ENCODE measurements at places on chromosomes 6 and 20.

DNA sequence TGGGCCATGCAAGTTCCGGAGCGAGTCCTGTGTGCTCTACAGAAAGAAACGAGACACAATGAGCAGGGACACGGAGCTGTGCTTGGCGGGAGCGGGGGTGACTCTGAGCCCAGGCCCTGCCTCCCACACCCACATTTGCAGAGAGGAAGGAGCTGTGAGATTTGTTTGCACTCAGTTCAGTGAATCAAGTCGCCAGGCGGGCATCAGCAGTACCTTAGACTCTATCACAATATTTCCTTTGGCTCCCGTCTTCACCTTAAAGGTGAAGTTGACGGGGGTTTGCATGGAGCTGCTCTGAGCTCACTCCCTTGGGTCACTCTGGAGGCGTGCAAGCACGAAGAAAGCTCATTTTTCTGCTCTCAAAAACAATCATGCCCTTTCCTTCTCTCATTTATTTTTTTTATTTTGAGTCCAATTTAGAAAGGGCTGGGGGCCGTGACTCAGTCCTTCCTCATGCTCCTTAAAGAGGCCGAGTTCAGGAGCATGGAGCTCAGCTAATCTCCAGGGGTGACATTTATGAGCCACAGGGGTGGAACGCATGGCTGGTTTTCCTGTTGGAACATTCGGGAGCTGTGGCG is 188.2 kb downstream of the NFATC2 start:
- peak; percentile 70 for DNase-seq

GRCh38 chr6:160102956-160103824 is 18.4 kb upstream of the SLC22A1 start:
- DNase-seq = no peak

DNA sequence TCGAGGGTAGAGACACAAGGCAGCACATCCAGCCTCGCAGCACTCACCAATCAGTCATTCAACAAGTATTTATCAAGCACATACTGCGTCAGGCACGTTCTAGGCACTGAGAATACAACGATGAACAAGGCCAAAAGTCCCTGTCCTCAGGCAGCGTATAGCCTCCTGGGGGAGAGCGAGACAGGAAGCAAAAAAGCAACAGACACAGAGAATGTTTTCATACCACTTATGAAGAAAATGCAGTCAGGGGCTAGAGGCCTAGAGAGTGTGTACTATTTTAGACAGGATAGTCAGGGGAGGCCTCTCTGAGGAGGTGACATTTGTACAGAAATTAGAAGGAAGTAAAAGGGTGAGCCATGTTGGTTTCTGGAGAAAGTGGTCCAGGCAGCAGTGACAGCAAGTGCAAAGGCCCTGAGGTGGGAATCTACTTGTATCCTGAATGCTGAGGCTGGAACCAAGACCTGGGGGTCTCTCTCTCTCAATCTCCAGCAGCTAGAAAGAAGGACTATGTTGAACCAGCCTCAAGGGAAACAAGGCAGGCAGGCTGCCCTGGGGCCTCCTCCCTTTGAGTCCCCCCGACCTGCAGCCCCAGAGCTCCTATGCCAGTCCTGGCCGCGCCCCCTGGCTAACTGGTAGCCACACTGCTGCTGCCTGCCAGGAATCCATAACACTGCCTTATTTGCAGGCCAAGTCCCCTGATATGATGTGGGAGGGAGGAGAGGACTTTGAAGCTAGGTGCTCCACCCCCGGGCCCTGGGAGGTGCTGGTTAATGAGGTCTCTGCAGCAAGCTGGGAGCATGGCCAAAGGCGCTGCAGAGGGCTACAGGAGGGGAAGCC is 151.2 kb downstream of the GRM4 start:
- DNase-seq = no peak

- no peak for DNase-seq
These were observed 52.4 kb downstream of the QKI start for GRCh38 chr6:163466839-163467390.

GRCh38 chr6:12033770-12034169 is 21.7 kb downstream of the HIVEP1 start:
- DNase-seq = peak; percentile 34

DNA sequence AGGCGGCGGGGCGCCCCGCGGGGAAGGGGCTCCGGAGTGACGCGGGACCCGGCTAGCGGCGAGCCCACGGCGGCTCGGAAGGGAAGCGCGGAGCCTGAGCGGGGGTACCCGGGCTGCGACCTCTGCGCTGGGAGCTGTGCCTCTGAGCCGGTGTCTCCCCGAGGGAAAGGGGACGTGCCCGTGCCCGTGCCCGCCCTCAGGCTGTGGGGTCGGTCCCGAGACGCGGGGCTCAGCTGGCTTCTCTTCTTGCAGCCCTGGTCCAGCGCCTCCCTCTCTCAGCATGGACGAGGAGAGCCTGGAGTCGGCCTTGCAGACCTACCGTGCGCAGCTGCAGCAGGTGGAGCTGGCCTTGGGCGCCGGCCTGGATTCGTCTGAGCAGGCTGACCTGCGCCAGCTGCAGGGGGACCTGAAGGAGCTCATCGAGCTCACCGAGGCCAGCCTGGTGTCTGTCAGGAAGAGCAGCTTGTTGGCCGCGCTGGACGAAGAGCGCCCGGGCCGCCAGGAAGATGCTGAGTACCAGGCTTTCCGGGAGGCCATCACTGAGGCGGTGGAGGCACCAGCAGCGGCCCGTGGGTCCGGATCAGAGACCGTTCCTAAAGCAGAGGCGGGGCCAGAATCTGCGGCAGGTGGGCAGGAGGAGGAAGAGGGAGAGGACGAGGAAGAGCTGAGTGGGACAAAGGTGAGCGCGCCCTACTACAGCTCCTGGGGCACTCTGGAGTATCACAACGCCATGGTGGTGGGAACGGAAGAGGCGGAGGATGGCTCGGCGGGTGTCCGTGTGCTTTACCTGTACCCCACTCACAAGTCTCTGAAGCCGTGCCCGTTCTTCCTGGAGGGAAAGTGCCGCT is 686 bp downstream of the ZGPAT start:
- no peak for DNase-seq

- no peak for DNase-seq
These were observed 421.6 kb upstream of the EYS start for GRCh38 chr6:66128656-66129055.

GRCh38 chr6:133641104-133641503 is 247.8 kb upstream of the TCF21 start:
- DNase-seq = peak; percentile 9

- no peak for DNase-seq
These were observed 114.0 kb upstream of the HSF2 start for GRCh38 chr6:122285292-122285913.

- no peak for DNase-seq
These were observed 8.5 kb upstream of the PBOV1 start for GRCh38 chr6:138226700-138227315.

- no peak for DNase-seq
These were observed 5.0 kb upstream of the GDF5 start for GRCh38 chr20:35443003-35443402.

DNA sequence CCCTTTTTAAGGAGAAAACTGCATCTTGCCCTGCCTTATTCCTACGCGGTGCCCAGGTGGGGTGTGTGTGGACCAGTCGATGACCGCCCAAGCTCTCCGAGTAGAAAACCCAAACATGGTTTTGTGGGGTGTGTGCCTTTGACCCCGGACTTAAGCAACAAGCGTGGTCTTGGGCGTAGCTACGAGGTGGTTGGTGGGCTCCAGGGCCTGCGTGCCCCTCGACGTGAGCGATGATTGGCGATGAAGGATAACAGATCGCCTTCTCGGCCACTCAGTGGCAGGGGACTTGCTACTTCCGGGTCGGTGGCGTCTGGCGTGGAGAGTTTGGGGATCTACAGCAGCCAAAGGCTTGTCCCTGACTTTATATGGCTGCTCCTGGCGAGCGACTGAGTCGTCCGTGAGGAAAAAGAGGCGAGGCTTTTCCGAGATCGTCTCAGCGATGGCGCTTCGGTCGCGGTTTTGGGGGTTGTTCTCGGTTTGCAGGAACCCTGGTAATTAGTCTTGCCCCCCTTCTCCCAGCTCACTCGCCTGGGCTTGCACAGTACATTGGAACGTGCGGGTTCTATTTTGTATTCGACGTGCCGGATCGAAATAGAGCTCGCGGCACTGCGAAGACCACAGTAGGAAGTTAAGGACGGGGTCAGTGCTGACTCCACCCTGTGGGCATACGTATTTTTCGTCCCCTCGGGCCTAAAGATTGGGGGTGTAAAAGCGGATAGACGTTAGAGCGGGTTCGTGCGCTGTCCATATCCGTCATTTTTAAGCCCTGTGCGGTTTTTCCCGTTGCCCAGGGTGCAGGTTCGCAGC is at the start of gene MRPL18:
MRPL18 (plus strand) TSS at position 319 of the 807 bp plus-strand sequence; CDS start at position 440, 121 bp downstream.
- DNase-seq = peak; percentile 90

Measured in RCC 7860 (cell line).